Kidney capillary endothelial cell (primary cell): ENCODE measurements at places on chromosomes 4 and X.

- no peak for DNase-seq
Measured at GRCh38 chrX:121011254-121011653, 25.7 kb upstream of the CT47A1 start.

- DNase-seq: no peak
Measured at GRCh38 chrX:135324463-135324862, 15.2 kb downstream of the ETDC start.

GRCh38 chr4:121073004-121073435, 685 bp upstream of the NDNF start:
- no peak for DNase-seq

GRCh38 chr4:2470791-2471190, 1.9 kb downstream of the RNF4 start:
- DNase-seq: no peak

GRCh38 chr4:173536808-173537429, 6.9 kb upstream of the HAND2 start:
- DNase-seq: no peak
